ENCODE measurements at places on chromosomes 12 and 14.

- DNase-seq: no peak
Observed at GRCh38 chr12:28988325-28988704, 160.8 kb upstream of the FAR2 start.

- peak; percentile 62 for DNase-seq
Observed at GRCh38 chr12:122123051-122123760, 44.6 kb downstream of the MLXIP start.

GRCh38 chr14:64584190-64584589 is 34.4 kb downstream of the PPP1R36 start:
- no peak for DNase-seq

DNA sequence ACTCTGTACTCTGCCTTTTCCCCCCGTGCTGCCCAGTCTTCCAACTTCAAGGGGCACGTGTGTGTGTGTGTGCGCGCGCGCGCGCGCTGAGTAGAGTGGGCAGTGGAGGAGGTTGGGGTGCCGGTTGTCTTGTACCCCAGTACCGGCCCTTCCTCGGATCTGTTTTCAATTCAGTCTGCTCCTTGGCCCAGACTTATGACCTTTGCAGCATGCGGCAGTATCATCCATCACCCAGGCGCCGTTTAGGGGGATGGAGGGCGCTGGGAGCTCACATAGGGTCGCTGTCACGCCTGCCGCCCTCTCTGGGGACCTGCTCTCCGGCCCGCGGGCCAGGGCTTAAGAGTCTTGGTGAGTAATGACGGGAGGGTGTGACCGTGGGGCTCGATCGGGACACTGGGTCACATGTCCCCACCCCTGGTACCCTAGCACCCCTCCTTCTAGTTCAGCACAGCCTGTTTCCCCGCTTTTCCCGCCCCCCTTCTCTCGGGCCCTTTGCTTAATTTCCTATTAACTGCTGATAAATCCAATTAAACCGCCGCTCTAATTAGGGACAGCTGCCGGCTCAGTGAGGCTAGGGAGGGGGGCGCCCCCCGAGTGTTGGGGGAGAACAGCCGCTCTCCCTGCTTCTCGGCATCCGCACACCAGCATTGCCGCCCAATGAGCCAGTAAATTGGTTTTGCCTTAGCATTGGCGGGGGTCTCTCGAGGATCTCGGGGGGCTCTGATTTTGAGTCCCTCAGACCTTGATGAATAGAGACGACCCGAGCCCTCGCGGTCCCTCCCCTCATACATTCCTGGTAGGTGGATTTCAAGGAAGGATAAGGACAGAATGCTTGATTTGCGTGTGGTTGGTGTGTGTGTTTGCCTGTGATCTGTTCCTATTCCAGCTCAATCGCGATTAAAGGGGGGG is 9.3 kb downstream of the STAC3 start:
- no peak for DNase-seq

DNA sequence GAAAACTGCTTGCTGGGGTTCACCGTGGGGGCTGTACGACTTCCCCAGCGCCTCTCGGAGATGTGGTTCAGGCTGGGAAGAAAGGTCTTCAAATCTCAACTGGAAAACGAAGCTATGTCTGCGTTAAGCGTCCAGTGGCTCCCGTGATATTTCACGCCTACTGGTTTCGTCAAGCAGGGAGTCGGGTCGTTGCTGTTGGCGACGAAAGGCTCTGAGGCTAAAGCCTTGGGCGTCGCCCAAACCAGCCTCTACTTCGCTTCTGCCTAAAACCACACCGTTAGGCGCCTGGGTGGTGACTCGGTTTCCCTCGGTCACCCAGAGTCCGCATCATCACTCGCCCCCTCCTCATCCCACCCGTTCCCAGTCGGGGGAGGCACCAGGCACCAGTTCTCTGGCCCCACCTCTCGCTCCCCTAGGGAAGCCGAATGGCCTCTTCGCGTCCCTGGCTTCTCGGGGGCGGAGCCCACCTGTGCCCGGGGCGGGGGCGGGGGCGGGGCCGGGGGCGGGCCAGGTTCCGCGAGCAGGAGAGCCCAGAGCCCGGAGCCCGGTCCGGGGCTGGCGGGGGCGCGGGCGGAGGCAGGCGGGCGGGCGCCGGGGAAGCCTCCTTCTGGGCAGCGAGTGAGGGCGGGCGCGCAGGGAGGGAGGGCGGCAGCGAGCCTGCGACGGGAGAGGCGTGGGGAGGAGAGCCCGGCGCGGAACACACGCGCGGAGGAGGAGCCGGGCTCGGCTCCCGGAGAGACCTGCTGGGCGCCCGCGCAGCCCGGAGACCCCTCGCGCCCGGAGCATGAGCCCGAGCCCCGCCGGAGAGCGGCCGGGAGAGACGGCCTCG is at the start of gene B4GALNT3:
TSS of gene B4GALNT3 (plus strand) at position 510 of the 829 bp plus-strand sequence. CDS start 438 bp downstream, outside the sequence.
- peak; percentile 35 for DNase-seq

DNA sequence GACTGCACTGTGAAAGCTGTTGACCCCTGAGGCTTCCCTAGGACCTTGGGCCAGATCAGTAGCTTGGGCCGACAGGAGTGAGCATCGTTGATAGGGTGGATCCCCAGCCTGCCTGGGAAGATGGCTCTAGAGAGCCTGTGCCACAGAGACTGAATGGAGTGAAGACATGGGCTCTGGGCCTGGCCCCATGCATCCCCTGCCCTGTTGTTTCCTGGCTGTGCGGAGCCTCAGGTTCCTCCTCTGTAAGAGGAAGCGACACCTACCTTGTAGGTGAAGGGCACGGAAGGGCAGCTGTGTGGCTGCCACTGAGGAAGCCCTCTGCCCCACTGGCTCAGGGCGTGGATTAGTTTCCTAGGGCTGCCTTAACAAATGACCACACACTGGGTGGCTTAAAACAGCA is 23.9 kb downstream of the PLEKHG3 start:
- DNase-seq: no peak

DNA sequence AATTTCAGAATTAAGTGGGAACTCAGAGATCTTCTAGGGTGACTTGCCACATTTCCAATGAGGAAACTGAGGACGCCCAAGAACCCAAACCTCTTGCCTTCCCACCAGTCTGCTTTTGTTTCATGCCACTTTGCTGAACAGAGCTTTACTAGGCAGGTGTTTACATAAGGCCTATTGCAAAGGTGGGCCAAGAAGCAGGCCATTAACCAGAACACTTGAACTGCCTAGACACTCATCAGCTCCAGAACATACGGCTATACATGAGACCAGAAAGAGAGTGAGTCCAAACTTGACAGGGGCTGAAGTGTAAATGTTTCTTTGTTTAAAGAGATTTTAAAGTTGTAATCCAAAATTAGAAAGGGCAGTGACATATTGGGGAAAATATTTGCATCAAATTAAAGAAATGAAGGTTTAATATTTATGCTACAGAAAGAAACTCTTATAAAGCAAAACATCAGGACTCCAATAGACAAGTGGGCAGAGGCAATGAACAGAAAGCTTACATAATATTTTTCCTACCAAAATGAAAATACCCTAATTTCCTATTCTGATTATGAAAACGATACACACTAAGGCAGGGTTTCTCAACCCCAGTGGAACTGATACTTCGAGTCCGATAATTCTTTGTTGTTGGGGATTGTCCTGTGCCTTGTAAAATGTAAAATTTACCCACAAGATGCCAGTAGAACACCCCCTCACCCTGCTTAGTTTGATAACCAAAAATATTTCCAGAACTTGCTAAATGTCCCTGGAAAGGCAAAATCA is 11.7 kb downstream of the BATF start:
- DNase-seq: no peak

DNA sequence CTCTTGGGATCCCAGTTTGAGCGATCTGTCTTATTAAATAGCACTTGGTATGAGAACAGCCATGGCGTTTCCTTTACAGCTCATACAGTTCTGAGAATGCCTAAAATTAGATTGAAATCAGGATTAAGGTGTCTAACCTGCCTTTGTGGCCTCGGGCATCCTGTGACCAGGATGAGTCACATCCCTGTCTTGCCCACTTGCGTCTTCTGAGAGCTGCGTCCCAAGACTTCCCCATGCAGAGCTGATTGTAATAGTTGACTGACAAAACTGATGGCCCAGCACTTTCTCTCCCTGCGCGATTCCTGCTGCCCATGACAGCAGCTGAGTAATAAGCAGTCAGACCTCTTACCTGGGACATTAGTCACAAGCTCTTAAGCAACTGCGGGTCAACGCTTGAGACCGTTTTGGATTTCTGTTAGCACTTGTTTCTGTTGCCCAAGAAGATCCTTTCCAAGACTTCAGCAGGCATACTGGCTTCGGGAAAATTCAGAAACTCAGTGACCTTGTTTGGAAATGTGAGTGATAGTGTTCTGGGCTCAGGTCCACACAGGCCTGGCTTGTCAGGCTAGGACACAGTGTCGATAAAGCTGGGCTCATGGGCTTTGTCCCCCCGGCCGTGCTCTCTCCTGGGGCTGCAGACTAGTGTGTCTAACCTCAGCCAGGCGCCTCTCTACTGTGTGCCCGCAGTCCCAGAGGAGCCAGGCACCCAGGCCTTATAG is 169.9 kb upstream of the HIF1A start:
- peak; percentile 84 for DNase-seq

DNA sequence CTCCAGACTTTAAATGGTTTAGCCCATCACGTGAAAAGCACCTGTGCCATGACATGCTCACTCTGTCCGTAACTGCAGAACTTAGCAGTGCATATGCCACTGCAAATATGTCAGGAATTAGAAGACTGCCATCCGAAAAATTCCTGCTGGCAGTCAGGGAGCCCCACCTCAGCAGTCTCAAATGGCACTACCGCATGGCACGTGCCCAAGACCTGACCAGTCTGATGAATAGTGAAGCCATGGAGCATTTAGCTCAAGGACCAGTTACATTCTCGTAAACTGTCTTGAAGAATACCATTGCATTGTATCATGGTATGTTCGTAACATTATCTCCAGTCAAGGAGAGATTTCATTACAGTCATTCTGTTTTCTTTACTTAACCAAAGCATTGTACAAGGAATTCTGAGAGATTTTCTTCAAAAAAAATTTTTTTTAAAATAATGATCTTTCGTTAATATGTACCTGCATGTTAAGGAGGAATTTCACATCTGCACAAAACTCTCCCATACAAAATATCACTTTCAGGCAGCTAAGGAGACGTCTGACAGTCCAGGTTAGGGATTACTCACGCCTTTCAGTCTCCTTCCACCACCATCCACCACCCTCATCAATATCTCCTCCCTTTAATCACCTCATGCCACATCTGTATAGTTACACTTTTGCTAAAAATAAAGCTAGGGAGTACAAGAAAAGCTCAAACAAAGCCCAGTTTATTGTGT is 138.5 kb downstream of the ANO2 start:
- DNase-seq: no peak

GRCh38 chr12:14934511-14934910 is 3.8 kb downstream of the ERP27 start:
- no peak for DNase-seq

DNA sequence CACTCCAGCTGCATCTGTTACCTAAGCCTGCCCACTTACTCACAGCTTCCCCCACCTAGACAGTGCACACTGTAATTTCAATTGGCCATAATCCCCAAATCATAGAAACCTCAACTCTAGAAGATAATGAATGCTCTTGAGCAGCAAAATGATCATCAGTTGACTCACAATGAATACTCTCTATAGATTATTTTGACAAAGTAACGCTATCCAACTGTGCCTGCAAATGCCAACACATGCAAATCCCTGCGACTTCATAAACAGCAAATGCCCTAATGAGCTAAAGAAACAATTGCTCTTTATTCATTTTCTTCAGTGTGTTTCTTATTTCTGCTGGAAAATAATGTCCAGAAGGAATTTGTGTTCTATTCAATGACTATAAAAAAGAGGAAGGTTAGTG is 319.5 kb downstream of the PAWR start:
- DNase-seq: no peak

- DNase-seq: no peak
Observed at GRCh38 chr14:101018561-101019290, 115.2 kb upstream of the RTL1 start.

DNA sequence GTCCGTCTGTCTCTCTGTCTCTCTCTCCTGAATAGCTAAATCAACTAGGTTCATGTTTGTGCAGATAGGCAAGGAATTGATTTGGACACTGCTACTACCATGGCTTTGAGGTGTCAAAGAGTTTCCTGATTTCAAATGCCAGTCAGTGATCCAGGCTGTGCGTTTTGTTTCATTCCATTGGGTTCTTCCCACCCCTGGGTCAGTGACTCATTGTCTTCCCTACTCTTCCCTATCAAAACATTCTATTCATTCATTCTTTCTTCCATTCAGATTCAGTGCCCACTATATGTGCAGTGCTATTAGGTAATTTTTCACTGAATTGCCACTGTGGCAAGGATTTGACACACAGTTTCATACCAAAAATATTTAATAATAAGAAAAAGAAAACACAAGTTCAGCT is 50.4 kb downstream of the RPH3A start:
- no peak for DNase-seq

DNA sequence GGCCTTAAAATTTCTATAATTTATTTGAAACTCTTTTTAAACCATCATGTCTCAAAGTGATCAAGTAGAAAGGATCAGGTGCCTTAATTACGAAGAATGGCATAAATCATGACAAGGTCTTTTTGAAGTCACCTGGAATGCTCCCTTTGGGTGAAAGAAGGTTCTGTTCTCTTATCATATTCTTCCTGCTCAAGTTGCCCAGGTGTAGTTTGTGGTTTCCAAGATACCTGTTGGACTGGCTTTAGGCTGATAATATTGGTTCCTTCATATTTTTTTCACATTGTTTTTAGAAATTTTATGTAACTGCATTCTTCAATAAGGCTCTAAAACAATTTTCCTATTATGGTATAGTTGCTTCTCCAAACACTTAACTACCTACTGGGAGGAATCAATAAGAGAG is 29.2 kb downstream of the RASSF3 start:
- DNase-seq: no peak

GRCh38 chr12:113512568-113512967 is 40.9 kb upstream of the LHX5 start:
- DNase-seq: no peak

DNA sequence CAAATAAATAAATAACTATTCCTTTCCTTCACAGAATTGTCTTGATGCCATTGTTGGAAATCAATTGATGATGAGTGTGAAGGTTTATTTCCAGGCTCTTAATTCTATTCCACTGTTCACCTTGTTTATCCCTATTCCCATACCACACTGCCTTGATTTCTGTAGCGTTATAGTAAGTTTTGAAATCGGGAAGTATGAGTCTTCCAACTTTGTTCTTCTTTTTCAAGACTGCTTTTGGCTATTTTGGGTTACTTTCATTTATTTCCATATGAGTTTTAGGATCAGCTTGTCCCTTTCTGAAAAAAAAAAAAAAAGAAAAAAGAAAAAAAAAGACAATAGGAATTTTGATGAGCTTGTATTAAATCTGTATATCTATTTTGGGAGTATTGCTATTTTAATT is 9.3 kb upstream of the CDK2AP1 start:
- no peak for DNase-seq

- DNase-seq: no peak
Observed at GRCh38 chr12:5433845-5434646, 2.1 kb downstream of the NTF3 start.

GRCh38 chr12:90181216-90181615 is 472.6 kb upstream of the ATP2B1 start:
- no peak for DNase-seq

- no peak for DNase-seq
Observed at GRCh38 chr12:15494329-15495046, 172.2 kb downstream of the PTPRO start.

GRCh38 chr14:76097547-76097946 is 54.2 kb upstream of the GPATCH2L start:
- no peak for DNase-seq
